ENCODE measurements at places on chromosomes 2 and 18.

GRCh38 chr2:155830817-155831579 lies 501.5 kb downstream of the NR4A2 start:
- no peak for DNase-seq

DNA sequence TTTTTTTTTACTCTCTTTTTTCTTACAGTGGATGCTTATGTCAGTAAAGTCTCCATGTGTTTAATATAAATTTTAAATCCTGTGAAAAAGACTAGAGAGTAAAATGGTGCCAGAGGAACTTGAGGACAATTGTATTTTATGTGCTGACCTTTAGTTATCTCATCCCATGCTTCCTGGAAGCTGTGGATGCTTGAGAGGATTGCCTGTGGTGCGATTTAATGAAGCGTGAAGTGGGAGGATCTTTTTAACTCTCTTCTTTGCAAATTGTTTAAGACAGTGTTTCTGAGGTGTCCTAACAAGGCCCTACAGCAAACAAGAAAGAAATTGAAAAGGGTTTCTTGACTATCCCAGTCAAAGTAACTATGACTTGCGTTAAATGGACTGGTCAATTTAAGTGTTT lies 84.2 kb downstream of the DTNA start:
- no peak for DNase-seq

GRCh38 chr2:141041281-141041680 lies 1089.5 kb downstream of the LRP1B start:
- no peak for DNase-seq

- no peak for DNase-seq
Observed at GRCh38 chr2:145807968-145808367, 1288.0 kb upstream of the ZEB2 start.

- no peak for DNase-seq
Observed at GRCh38 chr2:116452651-116453050, 1361.8 kb upstream of the DDX18 start.

DNA sequence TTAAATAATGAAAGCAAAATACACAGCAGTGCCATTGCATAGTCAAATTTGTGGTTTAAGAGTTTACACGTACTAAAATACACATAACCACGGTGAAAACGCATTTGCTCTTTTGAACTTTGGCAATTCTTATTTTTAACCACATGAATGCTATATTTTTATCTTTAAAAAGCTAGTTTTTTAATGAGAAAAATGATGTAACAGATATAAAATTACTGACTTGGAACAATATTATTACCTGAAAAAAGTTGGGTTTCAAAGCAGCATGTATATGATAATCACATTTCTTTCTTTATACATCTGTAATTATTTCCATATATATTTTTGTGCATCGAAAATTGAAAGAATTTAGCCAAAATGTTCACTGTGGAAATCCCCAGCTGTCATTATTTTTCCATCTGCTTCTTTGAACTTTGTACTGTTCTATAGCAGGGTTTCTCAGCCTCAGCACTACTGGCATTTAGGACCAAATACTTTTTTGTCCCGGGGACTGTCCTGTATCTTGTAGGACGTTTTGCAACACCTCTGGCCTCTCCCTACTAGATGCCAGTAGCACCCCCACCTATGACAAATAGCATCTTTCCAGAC lies 75.9 kb upstream of the CAB39 start:
- DNase-seq = no peak

- no peak for DNase-seq
Observed at GRCh38 chr2:189685540-189686229, 11.2 kb downstream of the ANKAR start.

- no peak for DNase-seq
Observed at GRCh38 chr2:225065882-225066281, 23.6 kb upstream of the DOCK10 start.

DNA sequence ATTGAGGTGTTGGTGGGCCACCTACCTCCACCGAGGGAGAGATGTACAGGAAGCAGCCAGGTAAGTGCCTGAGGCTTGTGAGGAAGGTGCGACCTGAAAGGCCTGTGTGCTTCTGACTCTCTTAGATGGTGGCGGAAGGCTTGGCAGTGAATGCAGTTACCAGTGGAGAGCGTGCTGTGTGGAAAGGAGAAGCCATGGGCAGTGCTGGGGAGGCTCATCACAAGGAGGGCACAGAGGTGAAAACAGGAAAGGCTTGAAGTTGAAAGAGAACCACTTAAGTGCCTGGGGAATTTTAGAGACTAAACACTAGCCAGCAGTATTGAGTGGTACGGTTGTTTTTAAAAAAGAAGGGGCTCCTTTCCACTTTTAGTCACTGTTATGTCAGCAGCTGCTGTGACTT lies 130.9 kb downstream of the ZNF407 start:
- DNase-seq = no peak

DNA sequence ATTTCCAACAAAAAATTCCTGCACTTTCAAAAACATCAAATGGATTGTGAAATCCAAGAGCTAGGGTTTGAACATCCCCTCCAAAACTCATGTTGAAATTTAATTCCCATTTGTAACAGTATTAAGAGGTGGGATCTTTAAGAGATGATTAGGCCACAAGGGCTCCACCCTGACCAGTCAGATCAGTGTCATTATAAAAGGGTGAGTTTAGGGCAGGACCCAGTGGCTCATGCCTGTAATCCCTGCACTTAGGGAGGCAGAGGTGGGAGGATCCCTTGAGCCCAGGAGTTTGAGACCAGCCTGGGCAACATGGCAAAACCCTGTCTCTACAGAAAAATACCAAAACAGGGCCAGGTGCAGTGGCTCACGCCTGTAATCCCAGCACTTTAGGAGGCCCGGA lies 8.9 kb downstream of the GTF3C2 start:
- DNase-seq = no peak

DNA sequence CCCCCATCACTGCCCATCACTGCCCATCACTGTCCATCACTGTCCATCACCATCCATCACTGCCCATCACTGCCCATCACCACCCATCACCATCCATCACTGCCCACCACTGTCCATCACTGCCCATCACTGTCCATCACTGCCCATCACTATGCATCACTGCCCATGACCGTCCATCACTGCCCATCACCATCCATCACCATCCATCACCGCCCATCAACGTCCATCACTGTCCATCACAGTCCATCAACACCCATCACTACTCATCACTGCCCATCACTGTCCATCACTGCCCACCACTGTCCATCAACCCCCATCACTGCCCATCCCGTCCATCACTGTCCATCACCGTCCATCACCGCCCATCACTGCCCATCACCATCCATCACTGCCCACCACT lies 57.8 kb upstream of the OTOS start:
- no peak for DNase-seq

DNA sequence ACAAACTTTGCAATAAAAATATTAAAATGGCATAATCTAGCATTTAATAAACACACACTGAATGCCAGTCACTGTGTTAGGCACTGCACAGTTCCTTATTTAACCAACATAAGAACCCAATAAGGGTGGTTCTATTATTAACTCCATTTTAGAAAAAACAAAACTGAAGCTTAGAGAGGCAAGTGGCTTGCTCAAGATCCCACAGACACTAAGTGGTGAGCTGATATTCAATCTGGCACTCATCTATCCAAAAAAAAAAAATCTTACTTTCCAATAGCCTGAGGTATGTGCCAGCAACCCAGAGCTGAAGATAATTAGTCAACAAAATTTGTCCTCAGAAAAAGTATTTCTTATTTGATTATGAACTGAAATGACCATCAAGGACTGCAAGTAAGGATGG lies 799 bp downstream of the CYTIP start:
- DNase-seq = no peak

DNA sequence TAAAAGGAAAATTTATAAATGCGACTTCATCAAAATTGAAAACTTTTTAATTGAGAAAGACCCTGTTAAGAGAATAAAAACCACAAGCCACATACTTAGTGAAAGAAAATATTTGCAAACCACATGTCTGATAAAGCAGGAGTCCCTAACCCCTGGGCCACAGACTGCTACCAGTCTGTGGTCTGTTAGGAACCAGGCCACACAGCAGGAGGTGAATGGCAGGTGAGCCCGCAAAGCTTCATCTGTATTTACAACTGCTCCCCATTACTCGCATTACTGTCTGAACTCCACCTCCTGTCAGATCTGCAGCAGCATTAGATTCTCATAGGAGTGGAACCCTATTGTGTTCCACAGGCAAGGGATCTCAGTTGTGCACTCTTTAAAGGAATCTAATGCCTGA lies 95.5 kb upstream of the CRACDL start:
- no peak for DNase-seq

DNA sequence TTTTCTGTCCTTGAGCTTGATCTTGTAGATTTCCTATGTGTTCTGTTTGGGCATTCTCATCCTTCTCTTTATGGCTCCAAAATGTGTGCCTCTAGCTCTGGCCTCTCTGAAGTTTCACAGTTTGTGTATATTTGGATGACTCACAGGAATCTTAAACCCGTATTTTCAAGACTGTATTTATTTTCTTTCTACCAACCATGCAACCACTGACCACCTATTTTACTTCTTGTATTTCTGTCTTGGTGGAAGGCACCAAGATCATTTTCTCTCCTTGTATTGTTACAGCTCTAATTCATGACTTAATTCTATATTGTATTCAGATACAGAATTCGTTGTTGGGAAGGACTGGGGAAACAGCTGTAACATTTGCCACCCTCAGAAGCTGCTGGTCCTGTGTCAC lies 39.5 kb downstream of the ACSL3 start:
- DNase-seq = no peak

GRCh38 chr2:98446850-98447249 lies 2.2 kb downstream of the INPP4A start:
- DNase-seq = no peak

DNA sequence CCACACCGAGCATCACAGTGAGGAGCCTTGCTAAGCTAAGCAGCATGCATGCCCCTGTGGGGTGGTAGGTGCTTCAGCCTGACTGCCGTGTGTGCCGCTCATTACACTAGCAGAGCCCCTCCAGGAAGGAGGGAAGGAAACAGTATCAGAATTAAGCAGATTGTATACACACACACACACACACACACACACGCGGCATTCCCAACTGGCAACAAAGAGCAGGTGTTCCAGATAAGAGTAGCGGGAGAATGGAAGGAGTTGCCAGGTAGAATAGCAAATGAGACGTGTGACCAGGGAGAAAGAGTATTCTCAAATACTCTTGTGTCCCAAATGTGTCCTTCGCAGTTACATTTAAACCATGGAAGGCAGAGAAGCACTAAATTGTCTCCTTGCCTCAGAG lies 47.6 kb upstream of the TTC39C start:
- DNase-seq = no peak

- no peak for DNase-seq
Observed at GRCh38 chr2:177852389-177852788, 220.2 kb downstream of the PDE11A start.

DNA sequence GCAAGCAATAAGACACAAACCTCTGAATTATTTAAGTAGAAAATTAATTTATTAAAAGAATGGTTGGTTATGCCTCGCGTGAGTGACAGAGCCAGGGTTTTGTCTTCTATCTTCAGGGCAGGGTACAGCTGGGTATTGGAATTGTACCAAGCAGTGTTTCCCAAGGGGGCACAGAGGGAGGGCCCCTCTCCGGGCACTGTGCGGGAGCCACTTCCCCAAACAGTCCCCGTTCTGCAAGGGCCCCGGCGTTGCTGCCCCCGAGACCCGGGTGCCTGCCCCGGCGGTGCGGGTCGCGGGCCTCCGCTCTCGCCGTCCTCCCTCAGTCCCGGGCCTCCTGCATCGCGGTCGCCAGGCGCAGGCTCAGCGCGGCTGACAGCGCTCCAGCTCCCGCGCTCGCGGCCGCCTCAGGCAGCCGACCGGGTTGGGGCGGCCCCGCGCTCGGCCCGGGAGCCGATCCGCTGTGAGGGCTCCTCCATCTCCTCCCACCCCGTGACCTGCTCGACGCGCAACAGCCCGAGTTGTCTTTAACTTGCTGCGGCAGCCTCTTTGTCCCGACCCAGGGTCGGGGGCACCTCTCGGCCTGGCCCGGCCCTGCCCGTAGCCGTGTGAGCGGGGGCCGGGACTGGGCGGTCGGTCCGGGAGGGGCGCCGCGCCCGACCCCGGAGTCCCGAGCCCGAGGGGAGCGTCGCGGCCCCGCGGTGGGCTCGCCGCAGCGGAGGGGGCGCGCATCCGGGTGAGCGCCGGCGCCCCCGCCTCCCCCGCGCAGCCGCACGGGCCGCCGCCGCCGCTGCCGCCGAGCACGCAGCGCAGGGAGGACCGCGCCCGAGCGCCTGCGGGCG lies 620 bp upstream of the GALNT1 start:
- peak; percentile 70 for DNase-seq

GRCh38 chr2:162746310-162746709 lies 92.3 kb downstream of the KCNH7 start:
- DNase-seq = no peak

DNA sequence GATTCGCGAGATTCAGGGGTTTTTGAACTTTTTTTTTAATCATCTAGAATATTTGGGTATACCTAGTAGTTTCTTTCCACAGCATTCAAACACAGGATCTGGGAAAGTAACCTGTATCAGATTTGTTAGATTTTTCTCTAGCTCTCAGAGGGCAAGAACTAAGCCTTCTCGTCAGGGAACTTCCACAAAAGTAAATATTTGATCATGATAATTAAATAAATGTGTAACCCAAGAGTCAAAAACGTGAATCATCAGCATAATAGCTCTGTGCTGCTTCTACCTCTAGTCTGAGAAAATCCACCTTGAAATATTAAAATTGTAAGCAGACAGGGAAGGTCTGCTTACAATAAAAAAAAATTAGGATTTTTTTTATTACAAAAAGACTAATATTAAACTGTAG lies 225.7 kb upstream of the SPOPL start:
- no peak for DNase-seq

DNA sequence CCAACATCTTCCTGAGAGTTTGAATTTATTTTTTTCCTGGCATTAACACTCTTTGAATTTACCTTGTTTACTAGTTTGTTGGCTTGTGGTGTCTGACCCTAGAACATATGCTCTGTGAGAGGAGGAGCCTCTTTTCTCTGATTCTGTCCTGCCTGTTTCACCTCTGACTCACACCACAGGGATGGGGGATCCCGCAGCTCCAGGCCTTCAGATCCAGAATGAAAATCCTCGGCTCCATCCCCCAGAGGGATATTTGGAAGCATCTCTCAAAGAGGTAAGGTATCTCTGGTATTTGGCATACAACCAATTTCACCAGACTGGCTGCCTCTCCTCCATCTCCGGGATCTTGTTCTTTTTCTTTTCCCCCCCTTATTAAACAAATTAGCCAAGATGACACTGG lies 104.7 kb downstream of the GPR39 start:
- no peak for DNase-seq

GRCh38 chr2:120884472-120885290 lies 149.0 kb downstream of the GLI2 start:
- DNase-seq = no peak

DNA sequence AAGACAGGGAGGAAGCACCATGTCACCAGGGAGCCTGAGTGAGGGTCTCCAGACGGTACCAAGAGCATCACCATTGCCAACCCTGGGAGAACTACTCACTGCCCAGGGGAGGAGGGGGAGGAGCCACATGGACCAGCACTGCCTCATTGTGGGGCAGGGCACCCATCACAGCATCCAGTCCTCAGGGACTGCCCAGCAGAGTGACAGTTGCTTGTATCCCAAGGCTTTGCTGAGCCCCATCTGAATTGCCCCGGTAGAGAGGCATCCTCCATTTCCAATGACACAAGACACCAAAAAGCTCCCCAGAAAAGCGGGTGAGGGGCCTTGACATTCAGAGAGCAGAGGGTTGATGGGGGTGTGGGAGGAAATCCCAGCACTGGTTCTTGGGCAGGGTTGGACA lies 6.8 kb upstream of the CIB4 start:
- no peak for DNase-seq
